8988T (cell line): ENCODE measurements at places on chromosomes 16 and 17.

- peak; percentile 25 for DNase-seq
Observed at GRCh38 chr16:82456683-82457082, 170.1 kb upstream of the CDH13 start.

DNA sequence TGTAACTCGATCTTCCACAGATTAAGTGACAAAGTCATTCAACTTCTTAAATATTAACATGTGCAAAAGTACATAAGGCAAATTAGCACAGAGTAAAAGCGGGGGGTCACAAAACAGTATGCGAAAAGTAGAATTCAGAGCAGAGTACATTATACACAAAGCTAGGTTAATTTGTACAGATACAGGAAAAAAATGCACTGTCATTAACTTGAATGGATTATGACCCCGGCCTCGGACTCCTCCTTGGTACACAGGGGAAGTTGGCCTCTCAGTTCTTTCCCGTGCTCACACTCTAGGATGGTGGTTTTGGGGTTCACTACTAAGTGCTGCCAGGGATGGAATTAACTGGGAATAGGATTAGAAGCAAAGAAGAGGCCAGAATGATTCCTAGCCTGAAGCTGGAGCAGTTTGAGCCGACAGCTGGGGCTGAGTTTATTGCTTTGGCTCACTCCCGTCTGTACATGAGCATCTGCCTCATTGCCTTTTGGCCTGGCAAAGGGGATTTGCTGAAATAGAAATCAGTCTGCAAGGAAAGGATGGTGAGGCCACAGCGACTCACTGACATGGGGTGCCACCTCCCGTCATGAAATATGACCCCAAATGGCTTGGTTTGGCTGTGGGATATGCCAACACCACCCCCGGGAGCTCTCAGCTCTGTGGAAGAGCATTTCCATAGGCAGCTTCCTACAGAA, 23.6 kb downstream of the NTN1 start:
- no peak for DNase-seq

DNA sequence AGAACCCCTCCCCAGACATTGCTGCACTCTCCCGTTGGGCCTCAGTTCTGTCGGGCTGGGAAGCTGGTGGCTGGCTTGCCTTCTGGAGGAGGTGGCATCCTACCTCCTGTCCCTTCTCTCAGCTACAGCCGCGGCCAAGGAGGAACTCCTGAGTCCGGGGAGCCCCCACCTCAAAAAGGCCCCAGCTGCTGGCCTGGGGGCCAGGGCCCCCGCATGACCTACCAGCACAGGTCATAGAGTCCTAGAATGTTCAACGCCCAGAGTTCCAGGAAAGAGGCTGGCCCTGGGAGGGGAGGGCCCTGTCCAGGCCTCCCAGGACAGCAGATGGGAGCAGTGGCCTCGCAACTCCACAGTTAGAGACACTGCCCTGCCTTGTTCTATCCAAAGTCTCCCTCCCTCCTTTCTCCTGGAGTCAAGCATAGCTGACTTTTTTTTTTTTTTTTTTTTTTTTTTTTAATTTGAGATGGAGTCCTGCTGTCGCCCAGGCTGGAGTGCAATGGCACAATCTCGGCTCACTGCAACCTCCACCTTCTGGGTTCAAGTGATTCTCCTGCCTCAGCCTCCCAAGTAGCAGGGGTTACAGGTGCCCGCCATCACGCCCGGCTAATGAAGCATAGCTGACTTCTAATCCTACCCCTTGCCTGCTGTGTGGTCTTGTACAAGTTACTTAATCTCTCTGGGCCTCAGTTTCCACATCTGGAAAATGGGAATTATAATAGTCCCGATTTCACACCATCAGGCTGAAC, 7.1 kb downstream of the CARHSP1 start:
- DNase-seq: no peak

DNA sequence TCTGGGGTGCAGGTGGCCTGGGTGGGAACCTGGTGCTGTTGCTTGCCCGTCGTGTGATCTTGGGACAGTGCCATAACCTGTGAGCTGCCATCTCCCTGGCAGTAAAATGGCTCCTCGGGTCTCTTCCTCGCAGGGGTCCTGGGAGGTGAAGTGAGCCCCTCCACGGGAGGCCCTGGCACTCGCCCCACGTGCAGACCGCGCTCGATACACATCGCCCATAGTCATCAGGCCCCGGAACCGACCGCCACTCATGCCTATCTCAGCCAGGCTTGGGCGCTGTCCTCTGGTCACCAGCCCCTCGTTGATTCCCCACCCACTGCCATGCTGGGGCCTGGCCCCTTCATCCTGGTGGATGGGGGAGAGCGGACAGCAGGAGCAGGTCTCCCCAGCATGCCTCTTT, 21.5 kb upstream of the OSGIN1 start:
- no peak for DNase-seq

- DNase-seq: no peak
Observed at GRCh38 chr17:55962951-55963401, 190.3 kb upstream of the ANKFN1 start.

GRCh38 chr17:40203131-40203530, 16.0 kb upstream of the WIPF2 start:
- DNase-seq: no peak

DNA sequence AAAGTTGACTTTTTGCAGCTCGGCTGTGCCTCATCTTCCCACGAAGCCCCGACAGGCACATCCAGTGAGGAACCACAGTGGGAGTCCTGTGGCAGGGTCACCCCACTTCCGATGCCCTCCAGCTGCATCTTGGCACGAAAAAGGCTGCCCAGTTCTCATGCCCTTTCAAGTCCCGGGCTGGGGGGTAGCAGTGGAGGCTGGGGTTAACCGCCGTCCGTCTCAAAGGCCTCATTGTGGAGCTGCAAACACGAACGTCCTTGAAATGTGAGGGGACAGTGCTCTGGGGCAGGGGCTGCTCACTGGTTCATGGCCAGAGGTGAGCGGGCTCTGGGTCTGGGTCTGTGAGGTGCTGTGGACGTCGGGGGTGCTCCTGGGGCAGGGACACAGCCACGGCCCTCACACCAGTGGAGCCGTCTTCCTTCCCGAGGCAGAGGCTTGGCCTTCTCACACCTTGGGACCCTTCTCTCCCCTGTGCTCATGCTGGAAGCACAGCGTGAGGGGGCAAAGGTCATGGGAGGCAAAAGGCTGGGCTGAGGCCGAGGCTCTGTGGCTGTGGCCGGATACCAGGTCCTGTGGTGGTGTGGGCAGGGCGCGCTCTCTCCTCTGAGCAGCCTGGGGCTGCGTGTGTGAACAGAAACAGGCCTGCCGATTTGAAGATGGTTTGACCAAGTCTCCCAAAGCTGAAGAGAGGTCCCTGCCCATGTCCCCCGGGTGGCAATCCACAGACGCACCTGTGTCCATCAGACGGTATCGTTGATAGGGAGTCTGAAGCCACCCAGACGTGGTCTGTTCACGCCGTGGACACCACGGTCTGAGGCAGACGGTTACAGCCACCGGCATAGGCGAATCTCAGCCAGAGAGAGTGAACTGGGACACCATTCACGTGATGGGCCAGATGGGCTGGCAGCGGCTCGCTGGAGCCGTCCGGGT, 3.1 kb upstream of the MC1R start:
- no peak for DNase-seq

DNA sequence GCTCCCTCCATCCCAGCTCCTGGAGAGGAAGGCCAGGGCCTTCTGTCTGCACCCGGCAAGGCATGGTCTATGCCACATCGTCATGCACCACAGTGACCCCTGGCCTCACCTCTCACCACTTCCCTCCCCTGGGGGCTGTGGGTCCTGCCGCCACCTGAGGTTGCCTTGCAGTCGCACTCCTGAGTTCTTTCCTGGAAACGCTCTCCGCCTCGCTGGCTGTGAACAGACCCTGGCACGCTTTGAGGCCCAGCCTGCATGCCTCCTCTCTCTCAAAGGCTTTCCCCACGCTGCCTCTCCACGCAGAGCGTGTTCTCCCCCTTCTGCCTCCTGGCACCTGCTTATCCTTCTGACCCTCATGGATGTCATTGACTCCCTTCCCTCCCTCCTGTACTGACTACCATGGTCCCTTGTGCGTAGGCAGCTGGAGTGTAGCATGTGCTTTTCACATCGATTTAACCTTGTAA, 45.4 kb downstream of the SEC14L1 start:
- no peak for DNase-seq

DNA sequence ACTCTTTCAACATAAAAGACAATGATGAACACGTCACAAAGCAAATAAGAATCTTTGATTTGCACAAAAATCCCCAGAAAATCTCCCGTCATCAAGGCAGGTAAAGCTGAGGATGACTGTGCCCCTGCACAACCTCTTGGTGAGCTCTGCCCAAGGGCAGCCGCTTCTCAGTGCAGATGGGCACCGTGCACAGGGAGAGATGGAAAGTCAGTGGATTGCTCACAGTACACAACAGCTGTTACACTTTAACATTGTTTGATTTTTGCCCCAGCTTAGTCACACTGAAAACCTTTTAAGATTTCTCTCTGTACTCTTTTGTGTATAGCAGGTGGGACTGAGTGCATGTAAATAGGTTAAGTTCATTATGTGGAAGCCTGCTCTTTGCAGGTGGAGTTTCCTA, 104.2 kb downstream of the CDK5R1 start:
- no peak for DNase-seq

- no peak for DNase-seq
Observed at GRCh38 chr17:34131386-34131785, 123.7 kb upstream of the CCL2 start.

GRCh38 chr17:70169709-70170597, 621 bp downstream of the KCNJ2 start:
- no peak for DNase-seq

DNA sequence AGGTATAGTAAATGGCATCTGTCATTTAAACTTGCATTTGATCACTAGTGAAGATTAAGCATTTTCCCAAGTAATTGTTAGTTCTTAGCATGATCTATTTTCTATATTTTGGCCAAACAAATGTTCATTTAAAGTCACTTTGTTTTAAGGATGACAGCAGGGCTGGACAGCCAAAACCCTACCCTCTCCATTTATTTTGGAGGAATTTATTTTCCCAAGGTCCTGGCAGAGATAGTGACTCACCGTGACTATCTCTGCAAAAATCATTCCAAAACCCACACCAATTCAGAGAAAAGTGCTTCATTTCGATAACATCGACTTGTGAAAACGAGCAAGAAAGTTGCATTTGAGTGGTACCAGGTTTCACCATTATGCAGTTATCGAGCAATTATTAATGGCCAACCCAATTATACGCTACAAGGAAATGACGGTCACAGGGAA, 665 bp upstream of the AKAP1 start:
- no peak for DNase-seq

GRCh38 chr16:53045341-53046220, 7.1 kb downstream of the CHD9NB start:
- DNase-seq: no peak

DNA sequence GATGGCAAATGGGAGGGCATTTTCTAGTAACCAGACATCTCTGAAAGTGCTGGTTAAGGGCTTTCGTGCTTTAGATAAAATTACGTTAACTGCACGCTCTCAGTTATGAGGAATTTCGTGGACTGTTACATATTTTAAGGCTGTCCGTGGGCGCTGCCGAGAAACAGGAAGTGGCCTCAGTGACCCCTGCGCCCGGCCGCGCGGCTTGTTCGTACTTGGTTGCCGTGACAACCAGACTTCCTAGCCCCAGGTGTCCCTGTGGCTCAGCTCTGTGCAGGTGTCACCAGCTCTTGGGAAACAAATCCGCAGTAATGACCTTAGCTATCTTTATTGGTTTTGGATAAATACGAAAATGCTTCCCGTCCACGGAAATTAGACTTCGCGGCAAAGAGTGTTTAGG, 52.7 kb downstream of the LMF1 start:
- no peak for DNase-seq

DNA sequence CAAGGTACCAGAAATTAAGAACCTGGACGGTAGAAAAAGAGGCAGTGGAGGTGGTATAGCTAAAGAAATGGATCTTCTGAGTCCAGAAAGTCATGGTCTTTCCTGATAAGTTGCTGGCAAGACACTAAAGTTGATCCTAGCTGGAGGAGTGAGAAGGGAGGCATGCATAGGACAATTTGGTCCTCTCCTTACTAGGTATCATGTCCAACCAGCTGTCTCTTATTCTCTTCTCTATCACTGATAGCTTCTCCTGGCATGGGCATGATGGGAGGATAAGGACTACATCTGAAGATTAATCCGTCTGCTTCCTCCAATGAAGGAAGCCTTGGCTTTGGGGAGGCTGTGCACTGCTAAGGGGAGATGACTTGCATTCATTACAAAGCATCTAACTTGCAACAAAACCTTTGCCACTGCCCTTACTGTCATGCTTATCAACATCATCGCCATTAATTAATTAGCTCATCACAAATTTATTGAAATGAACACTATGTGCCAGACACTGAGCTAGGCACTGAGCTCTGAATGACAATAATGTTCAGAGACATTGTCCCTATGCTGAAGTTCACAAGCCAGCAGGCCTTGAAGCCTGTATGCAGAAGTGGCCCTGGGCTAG, 3.1 kb upstream of the FAM117A start:
- DNase-seq: no peak

- DNase-seq: no peak
Observed at GRCh38 chr16:65125871-65126270, 4.0 kb upstream of the CDH11 start.
